Activated T-cell treated with anti-CD3 and anti-CD28 coated beads, Interleukin-2, amount 50 U/mL, for 4 hours (primary cell): ENCODE measurements at places on chromosomes 2 and 18. TPM values are rescaled to one million over a fixed set of nuclear protein-coding genes. Genes with fewer than 3 reads are reported as not detected.
A peak's percentile ranks its signal among the peaks of the same experiment; 100 is the strongest.

Gene ZNF892
- 3.2 TPM for total RNA-seq

DNA sequence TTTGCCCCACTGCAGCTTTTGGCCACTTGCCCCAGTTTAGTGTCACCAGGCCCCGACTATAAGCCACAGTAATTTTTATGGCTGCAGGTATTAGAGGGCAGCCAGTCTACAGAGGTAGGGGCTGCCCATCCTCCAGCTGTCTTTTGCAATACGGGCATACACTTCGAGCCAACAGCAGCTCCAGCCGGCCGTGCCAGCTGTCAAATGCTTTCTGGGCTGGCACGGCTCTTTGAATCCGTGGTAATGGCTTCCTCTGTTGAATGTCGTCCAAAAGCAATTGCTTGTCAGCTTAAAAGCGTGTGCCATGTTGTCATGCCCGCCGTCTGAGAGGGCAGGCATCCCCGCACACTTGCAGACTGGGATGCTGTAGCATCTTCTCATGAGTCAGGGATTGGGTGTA is 41.3 kb downstream of the BCL2L11 start:
- no peak for DNase-seq

DNA sequence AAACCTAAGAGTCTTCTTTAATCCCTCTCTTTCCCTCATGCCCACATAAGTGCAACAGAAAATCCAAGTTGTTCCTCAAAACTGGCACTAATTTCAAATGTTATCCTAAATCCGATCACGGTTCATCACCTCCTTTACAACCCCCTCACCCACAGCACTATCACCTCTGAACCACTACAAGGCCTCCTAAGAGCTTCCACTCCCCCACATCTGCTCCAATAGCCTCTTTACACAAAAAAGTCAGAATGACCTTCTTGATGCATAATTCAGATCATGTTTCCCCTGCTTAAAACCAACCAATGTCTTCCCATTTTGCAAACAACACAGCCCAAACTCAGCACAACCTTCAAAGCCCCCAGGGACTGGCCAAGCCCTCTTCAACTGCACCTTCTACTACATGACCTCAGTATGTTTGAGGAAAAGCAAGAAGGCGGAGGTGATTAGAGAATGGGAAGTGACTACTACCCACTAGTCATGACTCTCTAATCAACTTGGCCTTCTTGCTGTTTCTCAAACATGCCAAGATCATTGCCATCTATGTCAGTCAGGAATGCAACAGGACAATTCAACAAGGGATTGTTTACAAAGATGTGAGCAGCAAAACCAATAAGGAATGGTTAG is 34.6 kb upstream of the GCC2 start:
- DNase-seq: no peak

Gene ASPRV1
- 0.74 TPM for total RNA-seq

Gene C18orf54
- 3.4 TPM for total RNA-seq

DNA sequence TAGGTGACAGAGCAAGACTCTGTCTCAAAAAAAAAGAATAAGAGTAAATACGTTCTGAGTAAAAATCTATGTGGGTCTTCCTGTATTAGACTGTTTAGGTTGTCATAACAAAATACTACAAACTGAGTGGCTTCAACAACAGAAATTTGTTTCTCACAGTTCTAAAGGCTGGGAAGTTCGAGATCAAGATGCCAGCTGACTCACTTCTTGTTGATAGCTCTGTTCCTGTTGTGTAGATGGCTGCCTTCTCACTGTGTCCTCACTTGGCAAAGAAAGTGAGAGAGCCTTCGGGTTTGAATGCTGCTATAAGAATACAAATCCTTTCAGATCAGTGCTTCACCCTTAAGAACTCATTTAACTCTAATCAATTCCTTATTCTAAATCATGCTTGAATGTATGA is 430.0 kb upstream of the VWC2L start:
- no peak for DNase-seq

- DNase-seq: no peak
These were observed 431.3 kb downstream of the TSN start for GRCh38 chr2:122186761-122187222.

- no peak for DNase-seq
These were observed 763.9 kb downstream of the TSN start for GRCh38 chr2:122519366-122519765.

- no peak for DNase-seq
These were observed 11.4 kb upstream of the CNDP1 start for GRCh38 chr18:74522635-74523548.

DNA sequence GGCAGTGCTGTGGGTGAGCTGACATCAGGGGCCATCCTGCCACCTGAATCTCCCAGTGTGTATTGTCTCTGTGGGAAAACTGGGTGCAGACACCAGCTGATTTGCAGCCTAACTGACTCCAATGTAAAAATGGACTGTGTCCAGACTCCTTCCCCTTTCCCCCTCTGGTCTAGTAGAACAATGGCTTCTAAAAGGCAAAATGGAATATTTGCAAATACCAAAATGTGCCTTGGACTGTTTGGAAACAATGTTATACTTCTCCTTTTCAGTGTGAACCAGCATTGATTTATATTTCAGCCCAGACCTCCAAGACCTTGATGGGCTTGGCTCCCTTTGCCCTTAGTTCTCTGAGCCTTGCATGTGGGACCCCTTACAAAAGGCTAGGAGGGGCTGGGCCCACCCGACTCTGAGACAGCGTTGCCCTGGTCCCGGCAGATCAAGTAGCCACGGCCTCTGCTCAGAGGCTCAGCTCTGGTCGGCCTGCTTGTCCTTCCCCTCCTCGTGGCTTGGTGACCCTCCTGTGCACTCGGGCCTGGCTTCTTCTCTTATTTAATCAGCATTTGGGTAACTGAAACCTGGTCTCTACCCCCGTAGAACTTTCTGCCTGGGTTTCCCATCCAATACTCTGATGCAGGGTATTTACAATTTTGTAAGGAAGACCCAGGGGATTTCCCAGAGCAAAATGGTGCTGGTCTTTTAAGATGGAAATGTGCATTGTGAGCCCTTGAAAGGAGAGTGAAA is 18.0 kb upstream of the ACKR3 start:
- DNase-seq: no peak

GRCh38 chr2:121650315-121650930 is 1.2 kb upstream of the CLASP1 start:
- DNase-seq: no peak

Gene USP34
- total RNA-seq: 57.0 TPM

DNA sequence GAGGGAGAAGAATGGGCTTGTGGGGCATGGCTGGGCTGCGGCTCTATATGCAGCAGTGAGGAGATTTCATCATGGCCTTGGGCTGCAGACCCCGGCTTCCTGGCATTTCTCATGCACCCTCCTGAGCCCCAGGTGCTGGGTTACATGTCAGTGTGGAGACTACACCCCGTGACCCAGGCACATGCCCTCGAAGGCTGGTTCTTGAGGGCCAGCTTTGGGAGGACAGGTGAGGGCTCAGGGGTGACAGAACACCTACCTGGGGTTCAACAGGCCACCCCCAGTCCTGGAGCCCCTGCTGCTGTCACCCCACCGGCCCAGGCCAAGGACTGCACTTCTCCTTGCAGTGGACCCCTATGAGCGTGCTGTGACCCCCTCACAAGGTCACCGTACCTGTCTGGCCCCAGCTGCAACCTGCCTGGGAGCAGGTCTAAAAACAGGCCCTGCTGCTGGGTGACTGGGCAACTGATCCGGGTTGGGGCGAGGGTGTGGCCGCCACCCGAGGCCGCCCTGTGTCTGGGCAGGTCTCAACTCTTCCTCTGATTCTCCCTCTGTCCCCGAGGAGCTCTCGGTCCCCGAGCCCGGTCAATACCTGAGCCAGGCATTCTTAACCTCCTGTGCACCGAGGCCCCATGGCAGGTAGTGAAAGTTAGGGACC is 94.8 kb upstream of the OTOS start:
- DNase-seq: peak; percentile 3

GRCh38 chr2:121377646-121378045 is 92.6 kb upstream of the TFCP2L1 start:
- no peak for DNase-seq

- no peak for DNase-seq
These were observed 3.1 kb downstream of the FIGN start for GRCh38 chr2:163732727-163733126.

DNA sequence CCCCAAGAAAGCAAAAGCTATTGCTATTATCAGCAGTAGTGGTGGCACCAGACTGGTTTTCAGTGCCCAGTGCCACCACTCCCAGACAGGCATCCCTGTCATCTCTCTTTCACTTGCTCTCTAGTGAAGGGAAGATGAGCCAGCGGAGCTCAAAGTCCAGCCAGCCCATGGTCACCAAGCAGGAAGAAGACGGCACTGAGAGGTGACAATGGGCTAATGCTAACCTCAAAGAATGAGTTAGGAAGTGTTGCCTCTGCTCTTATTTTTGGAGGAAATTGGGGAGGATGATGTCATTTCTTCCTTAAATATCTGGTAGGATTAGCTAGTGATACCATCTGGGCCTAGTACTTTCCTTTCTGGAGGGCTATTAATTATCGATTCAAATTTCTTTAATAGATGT is 1.7 kb downstream of the SP140 start:
- no peak for DNase-seq

DNA sequence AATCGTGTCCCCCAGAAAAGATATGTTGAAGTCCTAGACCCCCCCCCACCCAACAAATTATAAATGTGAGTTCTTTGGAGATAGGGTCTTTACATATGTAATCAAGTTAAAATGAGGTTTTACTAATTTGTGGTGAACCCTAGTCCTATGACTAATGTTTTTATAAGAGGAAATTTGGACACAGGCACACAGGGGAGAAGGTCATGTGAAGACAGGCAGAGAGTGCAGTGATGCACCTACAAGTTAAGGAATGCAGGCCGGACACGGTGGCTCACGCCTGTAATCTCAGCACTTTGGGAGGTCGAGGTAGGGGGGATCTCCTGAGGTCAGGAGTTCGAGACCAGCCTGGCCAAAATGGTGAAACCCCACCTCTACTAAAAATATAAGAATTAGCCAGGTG is 5.8 kb upstream of the PMAIP1 start:
- no peak for DNase-seq

DNA sequence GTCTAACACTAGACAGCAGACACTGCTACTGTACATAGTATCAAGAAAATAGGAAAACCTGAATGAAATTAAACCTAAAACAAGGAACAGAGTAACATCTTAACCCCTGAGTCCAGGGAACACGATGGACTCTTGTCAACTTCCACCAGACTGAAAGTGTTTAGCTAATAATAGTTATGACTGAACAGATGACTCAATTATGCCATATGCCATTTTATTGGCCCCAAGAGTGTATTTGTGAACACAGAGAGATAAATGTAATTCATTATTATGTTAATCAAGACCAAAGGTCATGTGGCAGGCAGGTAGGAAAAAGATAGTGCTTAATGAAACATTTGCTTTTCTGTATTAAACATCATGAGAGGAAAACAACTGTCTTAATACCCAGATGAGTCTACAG is 58.0 kb downstream of the NYAP2 start:
- no peak for DNase-seq

GRCh38 chr2:43259512-43259911 is 33.1 kb upstream of the ZFP36L2 start:
- DNase-seq: no peak

DNA sequence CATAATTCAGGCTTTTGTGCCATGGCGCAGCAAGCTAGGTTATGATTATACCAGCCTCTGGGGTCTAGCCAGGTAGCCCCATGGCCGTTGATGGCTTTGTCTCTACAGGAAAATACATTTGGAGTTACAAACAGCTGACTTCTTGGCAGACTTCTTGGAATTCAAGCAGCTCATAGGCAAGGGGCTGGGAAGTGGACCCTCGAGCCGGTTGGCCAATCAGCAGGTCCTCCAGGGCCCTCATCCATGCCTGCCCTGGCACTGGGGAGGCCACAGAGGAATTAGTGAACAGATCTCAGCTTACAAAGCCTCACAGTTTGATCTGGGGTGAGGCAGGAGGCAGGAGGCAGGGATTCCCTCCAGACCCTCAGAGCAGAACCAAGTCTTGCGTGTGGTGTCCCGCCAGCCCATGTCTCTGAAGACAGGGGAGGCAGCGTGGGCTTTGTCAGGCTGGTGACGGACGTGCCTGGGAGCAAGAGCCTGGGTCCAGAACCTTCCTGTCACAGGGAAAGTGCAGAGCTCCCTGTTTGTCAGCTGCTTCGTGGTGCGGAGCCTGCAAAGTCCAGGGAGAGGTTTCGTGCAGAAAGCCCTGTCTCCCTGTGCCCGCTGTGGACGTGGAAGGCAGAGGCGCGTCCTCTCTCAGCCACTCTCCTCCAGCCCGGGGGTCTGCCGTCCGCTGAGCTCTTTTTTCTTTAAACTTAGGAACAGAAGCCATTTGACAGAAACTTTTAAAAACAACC is 131.7 kb downstream of the KLHL29 start:
- no peak for DNase-seq

Gene GBX2
- not detected for total RNA-seq
